Gastroesophageal sphincter (tissue), 4 donors: ENCODE measurements at places on chromosomes 11 and 22. TPM values are rescaled to one million over a fixed set of nuclear protein-coding genes. Genes with fewer than 3 reads are reported as not detected.
A peak's percentile ranks its signal among the peaks of the same experiment; 100 is the strongest.

RASL10A gene
- 0.40 TPM for total RNA-seq

TMX2 gene
- total RNA-seq, result 50.7 TPM

CAPN5 gene
- 4.1 TPM for total RNA-seq

SCN3B gene
- 2.7 TPM for total RNA-seq

LRRC56 gene
- 0.69 TPM for total RNA-seq

MSANTD4 gene
- 26.5 TPM for total RNA-seq

SLCO2B1 gene
- 25.7 TPM for total RNA-seq

DMC1 gene
- total RNA-seq, result 5.0 TPM

DNA sequence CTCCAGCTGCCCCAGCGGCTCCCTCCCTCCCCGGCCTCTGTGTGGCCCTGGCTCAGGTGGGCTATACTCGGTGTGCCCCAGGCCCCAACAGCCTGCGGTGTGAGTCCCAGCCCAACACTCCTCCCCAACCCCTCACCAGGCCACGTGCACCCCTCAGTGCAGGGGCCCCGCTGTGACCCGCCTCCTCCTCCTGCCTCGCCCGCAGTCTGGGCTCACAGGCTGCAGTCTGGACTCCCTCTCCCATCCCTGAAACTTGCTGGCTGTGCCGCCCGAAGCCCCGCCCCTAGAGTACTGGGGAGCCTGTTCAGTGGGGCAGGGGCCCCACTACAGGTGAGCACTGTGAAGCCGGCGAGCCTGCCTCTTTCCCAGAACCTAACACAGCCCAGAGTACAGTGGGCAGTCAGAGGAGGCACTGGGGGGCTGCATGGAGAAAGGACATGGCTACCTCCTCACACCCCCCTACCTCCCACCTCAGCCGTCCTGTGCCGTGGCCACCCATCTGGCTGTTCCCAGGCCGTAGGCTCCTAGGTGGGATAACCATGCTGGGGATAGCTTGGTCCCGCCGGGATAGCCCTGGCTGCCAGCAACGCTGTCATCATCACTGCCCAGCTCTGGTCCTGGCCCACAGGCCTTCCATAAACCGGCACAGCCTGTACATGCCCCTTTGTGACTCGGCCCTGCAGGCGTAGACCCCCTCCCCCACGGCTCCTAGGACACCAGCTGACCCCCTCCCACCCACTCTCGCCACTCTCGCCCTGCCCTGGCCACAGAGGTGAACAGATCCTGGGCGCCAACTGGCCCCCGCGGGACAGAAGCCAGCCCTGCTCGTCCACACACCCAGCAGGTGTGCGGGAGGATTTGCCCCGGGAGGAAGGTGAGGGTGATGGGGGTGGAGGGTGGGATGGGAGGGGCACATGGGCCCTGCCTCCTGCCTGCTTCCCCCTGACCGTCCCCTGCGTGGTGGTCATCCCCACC lies 29.7 kb downstream of the CELSR1 start:
- no peak for ATAC-seq

DNA sequence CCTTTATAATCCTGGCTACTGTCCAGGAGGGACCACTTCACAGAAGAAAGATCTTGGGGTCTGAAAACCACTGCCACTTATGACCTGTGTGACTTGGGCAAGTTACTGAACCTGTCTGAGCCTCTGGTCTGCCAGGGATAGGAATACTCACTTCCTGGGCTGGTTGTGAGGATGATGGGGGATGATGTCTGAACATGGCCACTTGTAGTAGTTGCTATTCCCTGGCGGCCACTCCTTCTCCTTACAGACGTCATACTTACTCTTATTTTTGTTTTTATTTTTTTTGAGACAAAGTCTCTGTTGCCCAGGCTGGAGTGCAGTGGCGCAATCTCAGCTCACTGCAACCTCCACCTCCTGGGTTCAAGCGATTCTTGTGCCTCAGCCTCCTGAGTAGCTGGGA lies 26.1 kb downstream of the CD82 start:
- ATAC-seq, result no peak

- ATAC-seq, result no peak
Measured at GRCh38 chr11:17934194-17934593, 78.7 kb downstream of the SERGEF start.

- ATAC-seq, result no peak
Measured at GRCh38 chr11:107951155-107951554, 22.9 kb downstream of the RAB39A start.

GRCh38 chr22:37578002-37578401 lies 1.9 kb downstream of the LGALS2 start:
- no peak for ATAC-seq

DNA sequence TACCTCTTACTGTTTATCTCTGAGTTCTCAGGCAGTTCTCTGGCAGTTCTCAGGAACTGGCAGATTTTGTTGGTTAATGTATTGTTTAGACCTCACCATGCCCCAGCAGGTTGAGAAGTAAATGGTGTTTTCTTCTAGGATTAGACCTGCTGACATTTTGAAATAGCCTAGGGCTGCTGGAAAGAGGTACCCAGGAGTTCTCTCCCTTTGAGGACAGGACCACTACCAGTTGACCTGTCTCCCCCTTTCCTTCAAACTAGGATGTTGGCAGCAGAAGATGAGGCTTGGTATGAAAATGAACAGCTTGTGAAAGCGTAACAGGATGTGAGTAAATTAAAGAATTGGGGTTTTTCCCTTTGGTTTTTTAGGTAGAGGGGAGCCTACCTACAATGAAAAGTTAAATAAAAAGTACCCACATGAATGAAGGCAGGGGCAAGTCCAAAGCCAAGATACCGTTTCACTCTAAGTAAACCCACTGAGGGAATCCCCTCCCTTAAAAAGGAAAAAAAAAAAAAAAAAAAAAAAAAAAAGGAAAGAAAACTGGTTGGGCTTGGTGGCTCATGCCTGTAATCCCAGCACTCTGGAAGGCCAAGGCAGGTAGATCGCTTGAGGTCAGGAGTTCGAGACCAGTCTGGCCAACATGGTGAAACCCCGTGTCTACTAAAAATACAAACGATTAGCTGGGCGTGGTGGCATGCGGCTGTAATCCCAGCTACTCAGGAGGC lies 96.2 kb downstream of the PDHX start:
- no peak for ATAC-seq

DNA sequence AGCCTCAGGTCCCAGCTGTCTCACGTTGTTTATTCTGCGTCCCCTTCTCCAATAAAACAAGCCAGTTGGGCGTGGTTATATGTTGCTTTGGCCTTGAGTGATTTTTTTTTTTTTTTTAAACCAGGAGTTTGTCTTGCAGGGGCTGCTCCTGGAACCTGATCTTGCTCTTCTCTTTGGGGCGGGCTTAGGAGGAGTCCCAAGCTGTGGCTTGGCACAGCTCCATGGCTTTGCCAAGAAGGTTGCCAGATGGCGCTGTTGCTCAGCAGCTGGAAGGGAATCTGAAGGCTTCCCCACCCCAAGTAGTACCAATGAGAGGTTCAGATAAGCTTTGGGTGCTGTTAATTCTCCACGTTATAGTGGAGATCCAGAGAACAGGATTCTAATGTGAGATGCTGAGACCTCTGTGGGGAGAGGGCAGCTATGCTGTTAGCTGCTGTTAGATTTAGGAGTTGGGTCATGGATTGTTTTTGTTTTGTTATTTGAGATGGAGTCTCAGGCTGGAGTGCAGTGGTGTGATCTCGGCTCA lies 2.0 kb upstream of the FERMT3 start:
- peak; percentile 76 for ATAC-seq

DNA sequence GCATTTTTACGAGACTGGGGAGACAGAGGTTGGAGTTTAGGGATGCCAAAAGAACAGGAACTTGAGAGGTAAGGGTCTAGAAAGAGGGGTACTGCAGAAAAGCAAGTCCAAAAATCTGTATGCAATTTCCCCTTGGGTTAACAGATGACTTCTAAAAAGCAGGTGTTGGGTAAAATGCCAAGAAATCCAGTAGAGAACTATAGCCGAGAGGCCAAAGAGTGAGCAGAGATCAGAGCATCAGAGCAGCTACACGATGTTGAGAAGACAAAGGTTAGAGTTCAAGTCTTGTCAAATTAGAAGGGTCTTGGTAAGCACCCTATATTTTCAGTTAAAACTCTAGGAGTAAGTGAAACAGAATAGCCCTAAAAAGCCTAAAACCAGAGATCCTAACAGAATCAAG lies 145.2 kb downstream of the FCHSD2 start:
- ATAC-seq, result no peak

GRCh38 chr11:64316672-64317324 lies 561 bp downstream of the TRMT112 start:
- no peak for ATAC-seq

GRCh38 chr11:15222777-15223176 lies 108.1 kb downstream of the INSC start:
- ATAC-seq, result no peak

DNA sequence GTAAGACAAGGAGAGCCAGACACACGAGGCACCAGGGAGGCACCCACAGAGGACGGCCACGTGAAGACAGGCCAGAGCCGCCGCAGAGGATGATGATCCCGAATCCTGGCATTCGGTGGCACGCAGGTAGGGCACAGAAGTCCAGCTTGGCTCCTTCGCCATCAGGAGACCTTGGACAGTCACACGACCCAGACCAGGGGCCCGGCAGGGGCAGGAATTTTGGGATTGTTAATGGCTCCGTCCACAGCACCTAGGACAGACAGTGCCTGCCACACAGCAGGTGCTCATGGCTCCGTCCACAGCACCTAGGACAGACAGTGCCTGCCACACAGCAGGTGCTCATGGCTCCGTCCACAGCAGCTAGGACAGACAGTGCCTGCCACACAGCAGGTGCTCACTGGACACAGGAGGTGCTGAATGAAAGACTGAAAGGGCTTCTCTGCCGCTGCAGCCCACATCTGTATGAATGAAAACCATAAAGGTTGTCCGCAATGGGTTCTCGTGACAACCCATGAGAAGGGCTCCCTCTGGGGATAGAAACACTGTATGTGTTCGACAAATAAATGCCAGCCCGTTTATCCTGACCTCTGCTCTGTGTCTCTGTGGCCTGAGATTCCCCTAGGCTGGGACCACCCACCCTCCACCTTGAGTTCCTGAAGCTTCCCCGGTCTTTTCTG lies 341.6 kb downstream of the CTTN start:
- no peak for ATAC-seq

DNA sequence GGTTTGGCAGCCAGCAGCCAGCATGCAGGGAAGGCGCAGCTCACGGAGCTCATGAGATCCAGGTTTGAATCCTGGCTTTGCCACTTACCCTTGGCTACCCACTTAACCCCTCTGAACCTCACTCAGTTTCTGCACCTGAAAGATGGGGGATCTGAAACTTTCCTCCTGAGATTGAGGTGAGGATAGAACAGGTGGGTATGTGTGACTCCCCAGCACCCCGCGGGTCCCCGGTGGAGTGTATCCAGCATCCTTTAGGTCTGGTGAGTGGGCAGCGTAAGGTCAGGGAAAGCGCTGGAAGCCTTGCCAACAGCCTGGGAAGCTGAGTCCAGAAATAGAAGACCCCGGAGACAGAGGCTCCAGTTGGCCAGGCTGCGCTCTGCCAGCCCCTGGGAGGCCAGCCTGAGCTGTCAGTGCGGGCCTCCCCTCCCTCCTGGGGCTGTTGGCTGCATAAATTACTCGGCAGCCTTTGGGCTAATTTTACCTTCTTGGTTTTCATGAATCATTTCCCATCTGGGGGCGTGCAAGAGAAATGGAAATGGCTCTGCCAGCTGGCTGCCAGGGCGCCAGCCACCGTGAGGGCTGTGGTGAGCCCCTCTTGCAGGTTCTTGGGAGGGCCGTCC lies 17.6 kb downstream of the PRDM11 start:
- no peak for ATAC-seq
